Renal pelvis (tissue), 12 donors: ENCODE measurements at places on chromosomes 6 and 20. TPM values are rescaled to one million over a fixed set of nuclear protein-coding genes. Genes with fewer than 3 reads are reported as not detected.

Gene GUCA1A
- 0.24 TPM for polyA plus RNA-seq

Gene SLC2A10
- 18.0 TPM for polyA plus RNA-seq

Gene MSH5
- 54.6 TPM for polyA plus RNA-seq

Gene HUS1B
- 0.22 TPM for polyA plus RNA-seq

Gene MAFB
- polyA plus RNA-seq: 163 TPM

Gene KCNK17
- polyA plus RNA-seq: 0.09 TPM

Gene GRM4
- polyA plus RNA-seq: 0.69 TPM

Gene MUC22
- polyA plus RNA-seq: not detected

Gene ARFGEF3
- polyA plus RNA-seq: 6.7 TPM

Gene KIF25
- 0.25 TPM for polyA plus RNA-seq

Gene BEND3
- polyA plus RNA-seq: 9.9 TPM

Gene GSTA3
- not detected for polyA plus RNA-seq

Gene TBC1D20
- 37.1 TPM for polyA plus RNA-seq

Gene RAB44
- polyA plus RNA-seq: 0.10 TPM

Gene CDYL
- polyA plus RNA-seq: 25.9 TPM

Gene MCHR2
- not detected for polyA plus RNA-seq

Gene PNPLA1
- polyA plus RNA-seq: 1.7 TPM

Gene SLC22A7
- 0.84 TPM for polyA plus RNA-seq

Gene CNR1
- polyA plus RNA-seq: 1.2 TPM

Gene APOM
- polyA plus RNA-seq: 109 TPM

Gene PPIL6
- polyA plus RNA-seq: 15.5 TPM

Gene SLC35F1
- polyA plus RNA-seq: 2.7 TPM

Gene MYT1
- 0.80 TPM for polyA plus RNA-seq

Gene ZSCAN31
- polyA plus RNA-seq: 10.4 TPM

Gene PBOV1
- not detected for polyA plus RNA-seq

Gene FHL5
- polyA plus RNA-seq: 0.13 TPM

Gene LST1
- 5.1 TPM for polyA plus RNA-seq
